CD14-positive monocyte (primary cell): ENCODE measurements at places on chromosomes 3 and 15. TPM values are rescaled to one million over a fixed set of nuclear protein-coding genes. Genes with fewer than 3 reads are reported as not detected.

FRMD5 gene
- not detected in 2 replicates for polyA plus RNA-seq

SAMD7 gene
- polyA plus RNA-seq, result not detected in 2 replicates

DNA sequence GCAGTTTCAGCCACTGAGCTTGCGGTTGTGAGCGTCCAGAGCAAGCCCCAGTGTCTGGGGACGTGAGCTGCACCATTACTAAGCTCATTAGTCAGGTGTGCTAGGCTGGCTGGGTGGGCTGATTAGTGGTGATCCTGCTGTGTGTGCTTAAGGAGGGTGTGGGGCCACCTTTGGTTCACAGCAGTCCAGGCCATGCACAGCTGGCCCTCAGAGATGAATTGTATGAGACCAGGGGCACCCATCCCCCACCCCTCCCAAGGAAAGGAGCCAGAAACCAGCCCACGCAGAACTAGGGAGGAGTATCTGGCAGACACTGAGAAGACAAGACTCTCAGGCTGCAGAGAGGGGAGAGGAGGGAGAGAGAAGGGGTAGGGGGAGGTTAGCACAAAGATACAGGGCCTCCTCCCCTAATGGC is 3.8 kb downstream of the TYRO3 start:
- DNase-seq, result no peak

GRCh38 chr15:78859971-78860719 is 12.5 kb upstream of the MORF4L1 start:
- peak; percentile 47 for DNase-seq

DNA sequence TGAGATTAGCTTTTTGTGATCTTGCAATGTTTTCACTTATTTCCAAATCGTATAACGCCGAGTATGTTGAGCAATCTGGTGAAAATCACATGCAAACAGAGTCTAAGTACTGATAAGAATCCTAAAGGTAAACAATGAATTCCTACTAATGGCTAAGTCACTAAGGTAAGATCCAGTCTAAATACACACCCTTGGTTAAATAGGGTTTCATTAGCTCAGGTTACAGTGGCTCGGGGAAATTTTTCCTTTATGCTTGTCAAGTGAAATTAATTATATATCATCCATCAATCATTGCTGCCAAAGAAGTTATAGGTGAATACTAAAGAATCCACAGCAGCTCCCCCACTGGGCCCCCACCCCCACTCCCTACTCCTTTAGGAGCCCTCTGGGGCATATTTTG is 139.3 kb downstream of the SOX2 start:
- no peak for DNase-seq

- DNase-seq, result peak; percentile 24
Observed at GRCh38 chr15:88918738-88919137, 5.6 kb upstream of the MFGE8 start.

GRCh38 chr3:110815008-110815583 is 256.5 kb upstream of the NECTIN3 start:
- no peak for DNase-seq
